ENCODE measurements at places on chromosomes 5 and 9.

- no peak for DNase-seq
Measured at GRCh38 chr5:32413466-32414263, 30.9 kb downstream of the ZFR start.

DNA sequence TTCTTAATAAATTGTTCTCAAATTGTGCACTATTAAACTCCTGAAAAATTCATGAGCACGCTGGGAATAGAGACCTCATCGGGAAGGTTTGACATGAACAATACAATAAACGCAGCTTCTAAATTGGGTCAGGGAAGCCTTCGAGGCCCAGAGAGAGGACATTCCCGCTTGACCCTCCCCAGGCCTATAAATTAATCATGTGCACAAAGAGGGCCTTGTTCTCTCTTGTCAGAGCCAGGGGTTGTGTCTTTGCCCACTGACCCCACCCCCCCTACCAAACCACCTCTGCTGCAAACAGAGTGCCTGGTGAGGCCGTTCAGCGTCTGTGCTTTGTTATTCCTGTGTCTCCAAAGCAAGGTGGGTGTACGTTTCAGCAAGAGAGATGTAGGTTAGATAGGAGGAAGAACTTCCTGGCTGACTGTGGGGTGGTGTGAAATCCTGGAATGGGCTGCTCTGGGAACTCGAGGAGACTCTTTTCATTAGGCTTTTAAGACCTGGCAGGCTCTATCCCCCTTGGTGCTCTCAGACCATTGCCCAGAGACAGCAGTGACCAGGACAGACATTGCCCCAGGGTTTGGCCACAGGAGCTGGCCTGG, 18.2 kb upstream of the DAB2IP start:
- no peak for DNase-seq

GRCh38 chr9:84849049-84849448, 179.5 kb downstream of the NTRK2 start:
- no peak for DNase-seq

DNA sequence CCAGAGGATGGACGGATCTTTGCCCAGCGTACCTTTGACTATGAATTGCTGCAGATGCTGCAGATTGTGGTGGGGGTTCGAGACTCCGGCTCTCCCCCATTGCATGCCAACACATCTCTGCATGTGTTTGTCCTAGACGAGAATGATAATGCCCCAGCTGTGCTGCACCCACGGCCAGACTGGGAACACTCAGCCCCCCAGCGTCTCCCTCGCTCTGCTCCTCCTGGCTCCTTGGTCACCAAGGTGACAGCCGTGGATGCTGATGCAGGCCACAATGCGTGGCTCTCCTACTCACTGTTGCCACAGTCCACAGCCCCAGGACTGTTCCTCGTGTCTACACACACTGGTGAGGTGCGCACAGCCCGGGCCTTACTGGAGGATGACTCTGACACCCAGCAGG, 1.9 kb downstream of the PCDHGC5 start:
- no peak for DNase-seq

DNA sequence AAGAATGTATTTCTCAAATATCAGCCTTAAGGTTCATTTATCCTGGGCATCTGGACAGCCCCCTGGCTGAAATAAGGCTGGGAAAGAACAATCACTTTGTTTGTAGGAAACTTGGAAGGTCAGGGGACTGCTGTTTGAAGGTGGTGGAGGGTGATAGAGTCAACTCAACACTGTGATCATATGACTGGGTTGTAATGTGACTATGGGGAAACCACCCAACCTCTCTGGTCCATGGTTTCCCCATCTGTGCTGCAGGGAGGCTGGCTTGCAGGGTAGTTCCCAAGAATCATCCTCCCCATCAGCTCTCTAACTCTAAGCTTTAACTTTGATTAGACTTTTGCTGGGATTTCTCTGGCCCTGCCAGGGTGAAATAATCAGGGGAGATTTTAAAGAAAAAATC, 10.0 kb downstream of the INSYN2B start:
- no peak for DNase-seq

DNA sequence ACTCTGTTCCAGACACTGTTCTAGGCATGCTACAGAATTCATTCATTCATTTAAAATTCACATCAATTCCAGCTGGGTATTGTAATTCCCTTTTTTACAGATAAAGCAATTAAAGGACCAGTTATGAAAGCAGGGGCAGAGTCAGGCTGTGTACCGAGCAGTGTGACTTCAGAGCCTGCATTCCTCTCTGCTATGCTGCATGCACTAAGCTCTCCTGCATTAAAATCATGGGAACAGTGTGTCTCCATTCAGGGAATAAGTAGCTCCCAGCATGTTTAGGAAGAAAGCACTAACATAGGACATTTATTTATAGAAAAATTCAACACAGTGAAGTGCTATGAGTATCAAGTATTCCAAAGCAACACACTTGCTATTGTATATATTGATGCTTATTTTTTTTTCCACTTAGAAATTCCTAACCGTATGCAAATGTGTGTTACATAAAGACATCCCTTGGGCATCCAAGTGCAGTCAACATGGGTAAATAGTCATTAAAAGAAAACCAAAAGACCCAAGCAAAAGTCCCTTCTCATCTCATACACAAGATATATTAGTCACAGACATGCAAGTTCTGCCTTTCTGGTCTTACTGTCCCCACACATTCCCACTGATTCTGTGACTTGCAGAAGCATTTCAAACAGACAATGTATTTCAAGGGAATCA, 173.7 kb downstream of the GABRB2 start:
- no peak for DNase-seq

DNA sequence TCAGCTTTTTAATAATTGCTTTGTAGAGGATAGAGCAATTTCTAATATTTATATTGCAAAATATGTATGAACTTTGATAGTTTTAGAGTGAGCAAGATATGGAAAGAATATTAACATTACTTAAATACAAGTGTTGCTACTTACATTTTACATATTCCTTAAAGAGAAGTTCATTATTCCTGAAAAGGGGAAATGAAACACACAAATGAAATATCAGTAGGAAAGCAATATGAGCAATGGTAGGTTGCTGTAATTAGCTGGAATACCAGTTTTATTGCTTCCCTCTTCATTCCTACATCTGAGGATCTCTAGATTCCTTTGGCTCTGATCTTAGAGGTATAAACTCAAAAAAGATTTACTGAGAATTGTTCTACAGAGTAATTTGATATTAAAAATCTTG, 414.1 kb downstream of the FAM170A start:
- no peak for DNase-seq

- no peak for DNase-seq
Measured at GRCh38 chr5:4275232-4275631, 679.6 kb downstream of the IRX1 start.

DNA sequence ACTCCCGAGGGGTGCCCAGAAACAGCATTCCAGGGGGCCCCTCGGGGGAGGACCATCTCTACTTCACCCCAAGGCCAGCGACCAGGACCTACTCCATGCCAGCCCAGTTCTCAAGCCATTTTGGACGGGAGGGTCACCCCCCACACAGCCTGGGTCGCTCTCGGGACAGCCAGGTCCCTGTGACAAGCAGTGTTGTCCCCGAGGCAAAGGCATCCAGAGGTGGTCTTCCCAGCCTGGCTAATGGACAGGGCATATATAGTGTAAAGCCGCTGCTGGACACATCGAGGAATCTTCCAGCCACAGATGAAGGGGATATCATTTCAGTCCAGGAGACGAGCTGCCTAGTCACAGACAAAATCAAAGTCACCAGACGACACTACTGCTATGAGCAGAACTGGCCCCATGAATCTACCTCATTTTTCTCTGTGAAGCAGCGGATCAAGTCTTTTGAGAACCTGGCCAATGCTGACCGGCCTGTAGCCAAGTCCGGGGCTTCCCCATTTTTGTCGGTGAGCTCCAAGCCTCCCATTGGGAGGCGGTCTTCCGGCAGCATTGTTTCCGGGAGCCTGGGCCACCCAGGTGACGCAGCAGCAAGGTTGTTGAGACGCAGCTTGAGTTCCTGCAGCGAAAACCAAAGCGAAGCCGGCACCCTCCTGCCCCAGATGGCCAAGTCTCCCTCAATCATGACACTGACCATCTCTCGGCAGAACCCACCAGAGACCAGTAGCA, 83.9 kb downstream of the GOLPH3 start:
- no peak for DNase-seq

GRCh38 chr9:129282272-129282671, 104.2 kb upstream of the IER5L start:
- no peak for DNase-seq

DNA sequence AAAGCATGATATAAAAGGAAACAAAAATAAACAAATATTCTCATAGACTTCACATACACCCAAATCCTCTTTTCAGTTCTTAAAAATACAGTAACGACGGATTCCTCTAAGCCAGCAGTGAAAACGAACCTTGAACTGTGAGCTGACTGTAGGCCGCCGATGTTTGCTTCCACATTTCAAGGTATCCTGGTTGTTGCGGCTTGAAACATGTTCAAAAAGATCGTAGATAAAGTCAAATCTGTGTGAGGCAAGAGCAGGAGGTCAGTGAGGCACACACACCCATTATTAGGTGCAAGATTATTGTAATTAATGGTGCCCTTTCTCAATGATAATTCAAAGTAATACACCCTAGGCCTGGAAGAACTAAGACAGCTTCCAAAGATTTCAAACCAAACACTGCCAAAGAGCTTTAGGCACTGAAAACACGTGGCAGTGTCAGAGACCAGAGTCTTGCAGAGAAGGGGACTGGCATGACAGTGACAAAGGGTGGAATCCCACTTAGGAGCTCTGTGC, 141.2 kb upstream of the RETREG1 start:
- DNase-seq, result no peak

DNA sequence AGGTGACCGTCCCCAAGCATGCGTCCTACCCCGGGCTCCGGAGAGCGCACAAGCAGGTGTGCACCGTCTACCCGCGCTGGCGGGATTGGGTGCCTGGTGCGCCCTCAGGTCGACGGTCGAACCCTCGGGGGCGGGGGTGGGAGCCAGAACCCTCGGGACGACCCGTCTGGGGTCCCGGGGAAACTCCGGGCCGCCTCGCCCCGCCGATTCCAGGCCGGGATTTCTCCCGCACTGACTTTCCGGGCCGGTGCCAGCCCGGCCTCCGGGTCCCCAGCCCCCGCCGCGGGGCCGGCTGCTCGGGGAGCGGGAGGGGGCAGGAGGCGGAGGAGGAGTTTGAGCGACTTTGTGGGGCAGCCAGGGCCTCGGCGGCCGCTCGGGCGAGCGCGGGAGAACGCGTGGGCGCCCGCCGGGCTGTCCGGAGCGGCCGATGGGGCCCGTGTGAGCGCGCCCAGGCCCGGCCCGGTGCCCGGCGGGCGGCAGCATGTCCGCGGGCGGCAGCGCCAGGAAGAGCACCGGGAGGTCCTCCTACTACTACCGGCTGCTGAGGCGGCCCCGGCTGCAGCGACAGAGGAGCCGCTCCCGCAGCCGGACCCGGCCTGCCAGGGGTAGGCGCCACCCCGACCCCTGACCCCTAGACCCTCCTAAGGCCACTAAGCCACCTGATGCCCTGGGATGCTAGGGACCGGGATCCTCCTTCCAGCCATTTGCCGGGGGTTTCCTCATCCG, at the start of gene DAB2IP:
TSS of gene DAB2IP (plus strand) at position 340 of the 726 bp plus-strand sequence. CDS start at position 482, 142 bp downstream.
- no peak for DNase-seq

- DNase-seq, result no peak
Measured at GRCh38 chr9:121357011-121357410, 13.0 kb downstream of the STOM start.

- no peak for DNase-seq
Measured at GRCh38 chr5:52705720-52706119, 82.0 kb upstream of the ITGA1 start.

DNA sequence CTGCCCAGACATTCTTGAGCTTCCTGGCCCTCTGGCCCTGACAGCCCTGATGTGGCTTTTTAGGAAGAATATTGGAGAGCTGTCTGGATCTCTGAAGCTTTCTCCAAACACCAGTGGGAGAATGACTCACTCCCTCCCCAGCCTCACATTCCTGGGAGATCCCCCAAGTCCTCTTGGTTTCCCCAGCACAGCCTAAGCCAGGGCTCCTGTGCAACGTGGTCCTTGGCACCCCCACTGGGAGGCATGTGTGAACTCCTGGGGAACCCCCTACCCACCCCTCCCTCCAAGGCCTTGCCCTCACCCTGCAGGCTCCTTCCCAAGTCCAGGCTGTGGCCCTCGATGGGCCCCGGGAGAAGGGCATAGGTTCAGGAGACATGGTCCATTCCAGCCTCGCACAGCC, 12.7 kb downstream of the GLIPR2 start:
- no peak for DNase-seq

DNA sequence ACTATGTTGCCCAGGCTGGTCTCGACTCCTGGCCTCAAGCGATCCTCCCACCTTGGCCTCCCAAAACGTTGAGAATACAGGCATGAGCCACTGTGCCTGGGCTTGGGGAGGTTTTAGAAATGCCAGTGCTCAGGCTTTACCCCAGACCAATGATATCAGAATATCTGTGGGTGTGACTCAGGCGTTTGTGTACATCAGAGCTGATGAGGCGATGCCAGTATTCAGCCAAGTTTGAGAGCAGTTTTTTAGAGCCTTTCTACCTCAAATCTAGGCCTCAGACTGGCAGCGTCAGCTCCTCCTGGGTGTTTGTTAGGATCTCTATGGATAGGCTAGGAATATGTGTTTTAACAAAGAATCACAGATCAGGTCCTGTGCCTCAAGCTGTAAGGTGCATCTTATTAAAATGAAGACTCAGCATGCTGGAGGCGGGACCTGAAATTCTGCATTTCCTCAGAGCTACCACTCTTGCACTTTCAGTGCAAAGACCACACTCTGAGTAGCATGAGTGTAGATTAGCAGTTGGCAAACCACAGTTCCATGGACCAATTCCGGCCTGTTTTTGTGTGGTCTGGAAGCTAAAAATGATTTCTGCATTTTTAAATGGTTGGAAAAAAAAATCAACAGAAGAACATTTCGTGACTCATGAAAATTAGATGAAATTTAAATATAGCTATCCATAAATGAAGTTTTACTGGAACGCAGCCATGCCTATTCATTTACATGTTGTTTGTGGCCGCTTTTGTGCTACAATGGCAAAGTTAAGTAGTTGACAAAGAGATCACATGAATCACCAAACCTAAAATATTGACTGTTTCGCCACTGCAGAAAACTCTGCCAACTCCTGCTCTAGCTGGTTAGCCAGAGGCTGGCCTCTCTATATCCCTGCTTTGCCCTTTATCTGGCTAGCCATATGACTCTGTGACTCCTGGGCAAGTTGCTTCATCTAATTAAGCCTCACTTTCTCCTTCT, 92.2 kb downstream of the KLF4 start:
- no peak for DNase-seq

DNA sequence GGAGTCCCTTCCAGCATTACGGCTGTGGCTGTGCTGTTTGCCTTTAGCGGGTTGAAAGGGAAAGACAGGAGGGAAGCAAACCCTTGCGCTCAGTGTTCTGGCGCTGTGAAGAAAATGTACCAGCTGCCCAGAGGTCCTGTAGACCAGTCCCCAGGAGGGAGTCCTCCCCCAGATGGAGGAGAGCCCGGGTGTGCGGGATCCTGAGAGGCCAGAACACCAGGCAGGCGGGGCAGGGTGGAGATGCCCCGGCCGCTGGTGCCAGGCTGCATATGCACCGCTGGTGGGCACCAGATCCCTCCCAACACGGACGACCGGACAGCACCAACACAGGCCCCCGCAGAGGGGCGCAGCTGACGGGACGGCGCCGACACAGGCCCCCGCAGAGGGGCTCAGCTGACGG, 37.2 kb upstream of the SLC9A3 start:
- no peak for DNase-seq
